ENCODE measurements at places on chromosomes 5 and 9. TPM values are rescaled to one million over a fixed set of nuclear protein-coding genes. Genes with fewer than 3 reads are reported as not detected.

DNA sequence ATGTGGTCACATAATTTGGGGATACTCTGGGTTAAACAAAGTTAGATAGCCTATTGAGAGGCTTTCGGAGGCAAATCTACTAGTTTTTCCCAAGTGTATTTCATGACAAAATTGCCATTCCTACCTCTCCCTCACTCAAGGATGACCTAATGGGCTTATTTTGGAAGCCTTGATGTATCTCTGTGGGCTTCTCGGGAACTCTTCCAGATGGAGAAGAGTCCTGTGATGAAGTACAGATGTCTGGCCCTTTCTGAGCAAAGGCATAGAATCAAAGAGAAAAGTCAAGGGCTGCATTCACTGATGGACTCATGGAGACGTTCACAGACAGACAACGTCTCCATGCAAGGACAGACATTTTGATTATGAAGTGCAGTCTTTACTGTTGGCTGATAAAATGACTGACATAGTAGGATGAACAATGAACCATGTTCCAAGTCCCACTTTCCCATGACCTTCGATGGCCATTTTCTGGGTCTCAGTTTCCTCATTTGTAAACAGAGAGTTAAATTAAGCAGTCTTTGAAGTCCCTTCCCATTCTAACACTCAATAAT is 347.2 kb upstream of the CD180 start:
- DNase-seq = no peak

Gene KIF20A
- total RNA-seq = 27.2 TPM

Gene CDC14B
- total RNA-seq = 4.6 TPM

GRCh38 chr9:36874921-36875320 is 159.1 kb downstream of the PAX5 start:
- no peak for DNase-seq

GRCh38 chr9:86069206-86069869 is 30.0 kb downstream of the GOLM1 start:
- DNase-seq = no peak

Gene CTNND2
- not detected for total RNA-seq

Gene DOK3
- 4.2 TPM for total RNA-seq

DNA sequence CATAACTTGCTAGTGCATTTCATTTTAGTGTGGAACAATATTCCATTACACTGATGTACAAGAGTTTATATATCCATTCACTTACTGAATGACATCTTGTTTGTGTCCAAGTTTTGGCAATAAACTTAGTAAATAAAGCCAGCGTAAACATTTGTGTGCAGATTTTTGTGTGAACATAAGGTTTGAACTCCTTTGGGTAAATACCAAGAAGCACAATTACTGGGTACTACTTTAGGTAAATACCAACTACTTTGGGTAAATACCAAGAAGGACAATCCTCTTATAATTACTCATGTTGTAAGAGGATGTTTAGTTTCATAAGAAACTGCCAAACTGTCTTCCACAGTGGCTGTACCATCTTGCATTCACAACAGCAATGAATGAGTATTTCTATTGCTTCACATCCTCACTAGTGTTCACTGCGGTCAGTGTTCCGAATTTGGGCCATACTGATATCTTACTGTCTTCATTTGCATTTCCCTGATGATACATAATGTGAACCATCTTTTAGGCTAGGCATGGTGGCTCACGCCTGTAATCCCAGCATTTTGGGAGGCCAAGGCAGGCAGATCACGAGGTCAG is 2.3 kb upstream of the SYK start:
- no peak for DNase-seq

Gene THBS4
- 0.98 TPM for total RNA-seq

- no peak for DNase-seq
These were observed 125.7 kb downstream of the FBN2 start for GRCh38 chr5:128412145-128412930.

GRCh38 chr5:159179529-159180305 is 29.6 kb downstream of the RNF145 start:
- no peak for DNase-seq

DNA sequence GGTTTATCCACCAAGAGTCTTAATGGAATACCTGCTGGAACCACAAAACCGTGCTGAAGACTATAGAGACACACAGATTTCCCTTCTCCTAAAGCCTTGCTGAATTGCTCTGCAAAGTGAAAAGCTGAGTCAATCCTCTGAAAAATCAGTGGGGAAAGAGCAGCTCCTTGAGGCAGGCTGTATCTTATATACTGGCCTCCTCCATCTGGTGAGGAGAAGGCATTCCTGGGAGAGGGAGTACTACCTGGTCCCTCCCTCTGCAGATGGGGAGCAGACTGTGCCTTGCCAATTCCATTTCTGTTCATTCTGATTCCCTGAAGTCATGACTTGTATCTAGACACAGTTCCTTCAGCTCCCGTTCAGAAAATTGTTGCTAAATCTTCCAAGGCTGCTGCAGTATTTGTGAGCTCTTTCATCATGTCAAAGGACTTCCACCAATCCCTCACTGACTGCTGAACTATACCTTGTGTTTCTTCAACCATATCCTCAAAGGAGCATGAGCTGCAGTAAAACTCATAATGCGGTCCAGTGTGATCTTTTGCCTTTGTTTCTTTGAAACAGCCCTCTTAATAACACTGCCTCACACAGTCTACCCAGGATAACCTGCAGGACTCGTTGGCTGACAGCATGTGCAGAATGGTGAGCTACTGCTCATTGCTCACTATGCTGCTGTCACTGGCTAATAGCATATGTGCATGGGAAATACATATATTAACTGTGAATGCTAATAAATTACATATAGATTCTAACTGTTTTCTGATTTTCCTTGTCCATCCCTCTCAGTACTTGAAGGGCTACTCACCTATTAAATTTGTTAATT is 84.5 kb downstream of the FOXD1 start:
- DNase-seq = no peak

- DNase-seq = no peak
These were observed 372.1 kb downstream of the DTWD2 start for GRCh38 chr5:118616281-118616680.

Gene SH3PXD2B
- 0.09 TPM for total RNA-seq

DNA sequence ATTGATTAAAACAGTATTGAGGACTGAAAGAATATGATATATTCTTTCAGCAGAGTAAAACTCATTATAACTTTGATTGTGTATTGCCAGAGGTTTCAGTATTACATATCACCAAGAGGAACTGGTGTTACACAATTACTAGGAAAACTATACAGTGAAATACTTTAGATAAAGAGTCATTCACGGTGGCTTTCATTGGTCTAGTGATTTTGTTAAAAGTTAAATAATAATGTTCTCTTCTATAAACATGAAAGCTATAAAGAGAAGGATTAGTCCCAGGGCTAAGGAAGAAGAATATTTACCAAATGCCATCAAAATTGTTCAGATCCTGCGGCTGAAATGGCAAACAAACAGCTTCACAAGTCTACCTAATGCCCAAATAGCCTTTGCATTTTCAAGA is 306.2 kb downstream of the SEMA5A start:
- DNase-seq = no peak

- no peak for DNase-seq
These were observed 63.3 kb downstream of the TMEM38B start for GRCh38 chr9:105757496-105758251.

Gene SEMA6A
- not detected for total RNA-seq

DNA sequence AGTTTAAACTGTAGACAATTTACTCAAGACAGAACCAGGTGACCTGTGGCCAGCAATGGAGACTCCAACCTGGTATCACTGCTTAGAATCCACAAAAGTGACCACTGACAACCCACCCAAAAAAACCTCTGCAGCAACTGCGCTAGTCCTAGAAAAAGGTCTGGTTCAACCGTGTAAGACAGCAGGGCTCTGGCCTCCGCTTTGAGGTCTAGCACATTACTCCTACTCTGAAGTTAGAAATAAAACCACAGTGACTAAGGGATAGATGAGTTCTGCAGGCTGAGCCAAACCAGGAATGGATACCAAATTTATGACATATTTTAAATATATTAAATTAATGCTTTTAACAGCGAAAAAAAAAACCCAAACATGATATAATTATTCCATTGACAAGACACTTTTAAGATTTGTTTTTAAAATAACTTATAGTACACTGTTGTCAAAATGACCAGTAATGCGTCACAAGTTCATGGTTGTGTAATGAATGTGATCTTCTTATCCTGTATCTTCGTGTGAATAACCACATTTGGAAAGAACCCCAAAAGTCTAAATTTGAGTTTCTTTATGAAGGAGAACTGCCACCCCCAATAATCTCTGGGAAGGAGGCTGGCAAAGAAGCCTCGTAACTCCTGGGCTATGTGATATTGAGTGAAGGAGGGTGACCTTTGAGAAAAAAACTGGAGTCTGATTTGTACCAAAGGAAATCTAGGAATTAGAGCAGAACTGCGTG is 101.9 kb upstream of the SLC44A1 start:
- DNase-seq = no peak

GRCh38 chr5:72441094-72441723 is 66.0 kb downstream of the ZNF366 start:
- DNase-seq = no peak

DNA sequence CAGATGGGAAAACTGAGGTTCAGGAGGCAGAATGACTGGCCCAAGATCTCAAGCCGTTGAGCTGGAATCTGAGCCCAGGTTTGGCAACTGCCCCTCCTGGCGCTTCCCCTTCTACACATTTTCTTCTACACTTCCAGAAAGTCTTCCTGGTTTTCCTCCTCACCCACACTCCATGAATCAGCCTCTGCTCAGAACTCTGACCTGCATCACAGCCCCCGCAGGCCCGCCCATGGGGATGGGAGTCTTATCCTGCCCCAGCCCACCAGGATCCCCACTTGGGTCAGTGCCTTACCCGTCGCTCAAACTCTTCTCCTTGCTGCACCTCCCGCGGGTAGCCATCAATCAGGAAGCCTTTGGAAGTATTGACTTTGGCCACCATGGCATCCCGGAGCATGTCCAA is 5.9 kb downstream of the AK1 start:
- DNase-seq = no peak

- DNase-seq = no peak
These were observed 7.8 kb upstream of the GADD45G start for GRCh38 chr9:89596937-89597555.

Gene PCDHA6
- not detected for total RNA-seq

GRCh38 chr9:78678877-78679276 is 382.0 kb downstream of the PSAT1 start:
- DNase-seq = no peak

GRCh38 chr9:128136816-128137793 is 9.6 kb upstream of the PTGES2 start:
- DNase-seq = no peak

- DNase-seq = no peak
These were observed 23.4 kb upstream of the GLRA1 start for GRCh38 chr5:151947931-151948608.

Measured in CD8-positive, alpha-beta memory T cell (primary cell).